Activated CD4-positive, alpha-beta T cell treated with anti-CD3 and anti-CD28 coated beads for 1 hour (primary cell): ENCODE measurements at places on chromosomes 5 and 9.

- no peak for DNase-seq
Measured at GRCh38 chr5:81606150-81606549, 144.7 kb downstream of the SSBP2 start.

- no peak for DNase-seq
Measured at GRCh38 chr9:78479441-78479840, 182.5 kb downstream of the PSAT1 start.

GRCh38 chr9:37466037-37466709 is 923 bp upstream of the ZBTB5 start:
- DNase-seq = peak; percentile 22

GRCh38 chr5:120199559-120199958 is 264.5 kb upstream of the PRR16 start:
- no peak for DNase-seq

- DNase-seq = no peak
Measured at GRCh38 chr5:103259705-103260355, 1.3 kb downstream of the MACIR start.

GRCh38 chr5:82459626-82460025 is 181.5 kb upstream of the RPS23 start:
- no peak for DNase-seq

- no peak for DNase-seq
Measured at GRCh38 chr9:93365427-93366118, 85.9 kb upstream of the FAM120A start.

- no peak for DNase-seq
Measured at GRCh38 chr5:16891033-16891432, 45.1 kb downstream of the MYO10 start.
